ENCODE measurements at places on chromosomes 5 and 9.

DNA sequence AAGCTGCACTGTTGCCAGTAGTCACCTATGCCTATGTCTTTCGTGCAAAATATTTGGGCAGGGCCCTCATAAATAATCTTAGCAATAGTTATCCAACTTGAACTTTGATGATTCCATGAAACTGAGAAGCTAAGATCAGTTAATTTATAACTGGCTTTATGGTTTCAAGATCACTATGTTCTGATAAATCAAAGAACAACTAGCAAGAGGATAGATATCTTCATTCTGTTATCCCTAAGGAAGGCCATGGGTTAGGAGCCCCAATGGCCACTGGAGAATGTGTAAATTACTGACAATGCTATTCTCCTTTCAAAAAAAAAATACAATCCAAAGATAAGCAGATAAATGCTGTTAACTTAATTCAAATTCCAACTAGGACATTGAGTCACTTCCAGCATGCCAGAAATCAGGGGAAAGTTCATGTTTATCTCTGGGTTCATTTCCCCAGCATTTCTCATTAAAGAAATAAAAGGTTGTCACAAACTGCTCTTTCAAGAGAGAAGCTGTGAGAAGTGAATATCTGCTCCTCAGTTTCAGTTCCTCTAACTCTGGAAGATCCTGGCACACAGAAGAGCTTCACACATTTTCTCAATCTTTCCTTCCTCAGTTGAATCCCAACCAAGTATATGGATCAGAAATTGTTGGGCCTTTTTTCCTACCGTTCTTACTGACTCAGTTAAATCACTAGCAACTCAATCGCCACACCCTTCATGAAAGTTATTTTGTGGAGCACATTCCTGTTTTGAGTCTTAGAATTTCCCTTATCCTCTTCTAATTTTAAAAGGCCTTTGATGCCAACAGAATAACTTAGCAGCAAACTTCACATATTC, 59.6 kb upstream of the SLC1A1 start:
- no peak for DNase-seq

- no peak for DNase-seq
Observed at GRCh38 chr9:91383577-91383976, 21.9 kb upstream of the AUH start.

GRCh38 chr9:137905740-137906139, 28.2 kb downstream of the CACNA1B start:
- DNase-seq, result no peak

GRCh38 chr9:37839496-37840461, 39.2 kb downstream of the DCAF10 start:
- no peak for DNase-seq

GRCh38 chr5:10145923-10146401, 103.7 kb downstream of the ATPSCKMT start:
- DNase-seq, result no peak

- no peak for DNase-seq
Observed at GRCh38 chr5:110963495-110963894, 108.0 kb upstream of the TSLP start.

DNA sequence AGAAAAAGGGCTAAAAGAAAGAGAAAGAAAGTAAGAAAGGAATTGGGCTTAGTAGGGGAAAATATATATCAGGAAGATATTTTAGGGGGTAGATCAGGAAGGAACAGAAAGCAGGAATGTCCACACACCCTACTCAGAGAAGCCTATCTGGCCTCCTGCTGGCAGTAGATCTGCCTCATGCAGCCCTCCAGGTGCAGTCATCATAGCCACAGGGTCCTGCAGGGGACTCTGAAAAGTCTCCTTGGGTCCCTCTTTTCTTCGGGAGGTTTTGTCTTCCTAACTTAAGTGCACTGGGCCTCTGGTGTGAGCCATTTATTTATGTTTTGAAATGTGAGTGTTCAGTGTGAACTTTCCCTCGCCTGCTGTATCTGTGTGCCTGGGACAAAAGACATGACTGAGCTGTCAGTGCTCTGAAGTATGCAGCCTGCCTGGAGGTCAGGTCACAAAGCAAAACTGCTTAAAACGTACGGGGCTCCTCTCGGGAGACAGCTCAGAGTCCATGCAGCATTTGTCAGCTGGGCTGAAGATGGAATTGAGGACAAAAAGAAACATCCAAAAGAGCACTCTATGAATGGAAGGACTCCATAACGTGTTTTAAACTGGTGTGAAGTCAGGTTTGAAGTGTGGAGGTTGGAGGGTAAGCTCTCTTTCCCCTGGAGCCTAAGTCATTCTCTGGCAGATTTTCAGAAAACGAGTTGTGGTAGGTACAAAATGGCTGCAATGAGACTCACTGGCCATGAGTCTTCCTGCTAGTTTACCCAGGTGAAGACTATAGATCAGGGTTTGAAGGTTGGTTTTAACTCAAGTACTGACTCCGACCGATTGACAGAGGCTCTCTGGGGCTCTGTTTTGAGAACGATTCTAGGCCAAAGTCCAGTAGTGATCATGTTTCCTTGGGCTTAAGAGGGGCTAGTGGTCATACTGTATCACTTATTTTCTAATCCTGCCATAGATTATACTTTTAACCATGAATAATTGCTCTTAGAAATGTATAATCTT, 151.8 kb upstream of the GDNF start:
- DNase-seq, result no peak

All from CD4-positive, alpha-beta T cell treated with Interleukin-10 for 1 hour (primary cell).